ENCODE measurements at places on chromosomes 2 and 18.

DNA sequence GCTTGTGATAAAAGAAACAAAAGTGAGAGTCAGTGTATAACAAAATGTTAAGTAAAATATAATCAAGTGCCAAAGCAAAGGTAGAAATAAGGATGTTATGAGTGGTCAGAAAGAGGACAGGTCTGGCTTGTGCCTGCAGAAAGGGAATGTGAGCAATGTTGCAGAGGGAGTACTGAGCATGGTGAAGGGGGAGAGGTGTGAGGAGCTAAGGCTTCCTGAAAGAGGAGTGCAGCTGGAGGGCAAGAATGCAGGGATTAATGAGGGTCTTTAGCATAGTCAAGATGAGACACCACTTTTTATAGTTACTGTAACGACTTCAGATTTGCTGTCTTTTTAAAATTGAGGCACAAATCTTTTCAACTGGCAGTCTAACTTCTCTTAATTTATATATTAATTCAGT, 22.0 kb upstream of the FIGN start:
- DNase-seq, result no peak

DNA sequence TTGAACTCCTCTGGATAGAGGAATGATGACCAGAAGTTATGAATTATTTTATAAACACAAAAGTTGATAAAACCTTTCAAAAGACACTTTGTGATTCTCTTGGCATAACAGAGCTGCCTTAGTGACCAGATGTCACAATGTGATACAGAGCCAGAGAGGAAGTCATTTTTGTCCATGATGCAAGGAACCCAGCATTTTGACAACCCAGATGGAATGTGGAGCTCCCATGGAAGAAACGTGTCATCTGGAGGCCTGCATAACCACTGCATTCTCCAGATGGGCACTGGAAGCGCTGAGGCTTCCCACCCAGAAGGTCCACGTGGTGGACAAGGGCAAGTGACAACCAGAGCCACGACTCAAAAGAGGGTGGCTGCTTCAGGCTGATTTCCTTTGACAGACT, 30.1 kb downstream of the HRH4 start:
- DNase-seq, result peak; percentile 28

DNA sequence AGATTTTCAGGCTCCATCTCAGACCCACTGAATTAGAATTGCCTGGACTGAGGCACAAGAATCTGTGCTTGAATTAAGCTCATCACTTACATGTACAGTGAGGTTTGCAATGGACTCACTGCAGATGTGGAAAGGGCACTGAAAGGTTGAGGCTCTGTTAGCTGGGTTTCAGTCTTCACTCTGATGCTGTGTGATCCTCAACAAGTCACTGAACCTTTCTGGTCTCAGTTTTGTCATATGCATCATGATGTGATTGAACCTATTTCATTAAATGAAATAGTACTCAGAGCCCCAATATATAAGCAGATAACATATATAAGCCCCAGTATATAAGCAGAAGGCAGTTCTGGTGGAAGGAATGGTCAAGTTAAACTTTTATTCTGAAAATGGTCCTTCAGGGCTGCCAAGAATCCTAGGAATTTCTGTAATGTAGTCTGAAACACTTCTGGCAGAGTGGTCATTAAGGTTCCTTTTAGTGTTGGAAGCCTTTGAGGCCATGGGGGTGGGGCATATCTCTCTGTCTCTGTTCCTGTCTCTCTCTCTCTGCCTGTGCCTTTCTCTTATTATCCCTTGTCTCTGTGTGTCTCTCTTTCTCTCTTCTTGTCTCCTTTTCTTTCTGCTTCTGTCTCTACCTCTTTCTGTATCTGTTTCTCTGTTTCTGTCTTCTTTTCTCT, 110.4 kb downstream of the ADCYAP1 start:
- peak; percentile 42 for DNase-seq

- no peak for DNase-seq
Measured at GRCh38 chr18:70981400-70982140, 692.7 kb downstream of the SOCS6 start.

GRCh38 chr2:223319601-223320000, 267.6 kb downstream of the KCNE4 start:
- no peak for DNase-seq

DNA sequence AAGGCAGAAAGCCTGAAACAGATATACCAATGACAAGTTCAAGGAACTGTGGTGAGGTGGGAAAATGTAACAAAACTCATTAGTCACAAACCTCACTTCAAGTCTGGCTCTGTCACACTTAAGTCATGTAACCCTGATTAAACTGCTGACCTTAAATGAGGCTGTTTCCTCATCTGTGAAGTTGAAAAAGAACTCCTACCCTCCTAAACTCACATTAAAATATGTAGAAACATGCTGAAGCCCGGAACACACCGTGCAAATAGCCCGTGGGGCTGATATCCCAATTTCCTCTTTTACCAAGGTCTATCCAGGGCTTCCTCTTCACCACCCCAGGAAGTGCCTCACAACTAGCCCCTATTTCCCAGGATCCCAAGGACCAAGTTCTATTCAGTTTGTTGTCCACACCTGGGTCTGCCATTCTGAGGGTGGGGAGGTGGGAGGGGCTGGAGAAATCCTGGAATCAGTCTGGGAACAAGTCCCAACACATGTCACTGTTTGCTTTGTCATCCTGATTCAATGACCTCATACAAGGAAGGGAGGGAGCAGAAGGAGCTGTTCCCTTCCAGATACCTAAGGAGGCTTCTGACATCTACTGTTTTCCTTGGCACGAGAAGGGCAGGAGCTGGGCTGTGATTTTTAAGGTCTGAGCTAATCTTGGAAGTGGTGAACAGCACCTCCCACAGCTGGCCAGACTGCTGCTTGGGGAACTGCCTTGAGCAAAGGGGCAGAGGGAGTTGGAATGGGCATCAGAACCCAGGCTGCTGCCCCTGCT, 42.3 kb downstream of the SLC4A1AP start:
- DNase-seq, result peak; percentile 58

GRCh38 chr2:12764075-12764730, 47.5 kb downstream of the TRIB2 start:
- DNase-seq, result no peak

DNA sequence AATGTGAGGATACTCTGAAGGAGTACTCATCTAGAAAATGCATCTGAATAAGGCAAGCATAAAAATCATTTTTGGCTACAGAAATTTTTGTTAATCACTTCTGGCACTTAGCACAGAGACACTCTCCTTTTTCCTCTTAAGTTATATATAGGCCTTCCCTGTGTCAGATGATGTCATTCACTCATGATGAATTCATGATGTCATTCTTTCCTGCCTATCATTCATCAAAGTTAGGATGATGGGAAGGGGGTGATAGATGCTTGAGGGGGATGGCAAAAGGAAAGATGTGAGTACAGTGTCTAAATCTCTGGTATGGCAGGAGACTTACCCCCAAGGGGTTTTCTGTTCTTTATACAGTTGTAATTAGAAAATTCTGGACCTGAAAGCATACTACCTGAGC, 42.0 kb downstream of the MAP3K20 start:
- DNase-seq, result no peak
